ENCODE measurements at places on chromosomes 11 and 22.
A peak's percentile ranks its signal among the peaks of the same experiment; 100 is the strongest.

- no peak for DNase-seq
These were observed 37.7 kb downstream of the DSCAML1 start for GRCh38 chr11:117759305-117759704.

- DNase-seq: no peak
These were observed 20.5 kb upstream of the RBFOX2 start for GRCh38 chr22:36048911-36049677.

DNA sequence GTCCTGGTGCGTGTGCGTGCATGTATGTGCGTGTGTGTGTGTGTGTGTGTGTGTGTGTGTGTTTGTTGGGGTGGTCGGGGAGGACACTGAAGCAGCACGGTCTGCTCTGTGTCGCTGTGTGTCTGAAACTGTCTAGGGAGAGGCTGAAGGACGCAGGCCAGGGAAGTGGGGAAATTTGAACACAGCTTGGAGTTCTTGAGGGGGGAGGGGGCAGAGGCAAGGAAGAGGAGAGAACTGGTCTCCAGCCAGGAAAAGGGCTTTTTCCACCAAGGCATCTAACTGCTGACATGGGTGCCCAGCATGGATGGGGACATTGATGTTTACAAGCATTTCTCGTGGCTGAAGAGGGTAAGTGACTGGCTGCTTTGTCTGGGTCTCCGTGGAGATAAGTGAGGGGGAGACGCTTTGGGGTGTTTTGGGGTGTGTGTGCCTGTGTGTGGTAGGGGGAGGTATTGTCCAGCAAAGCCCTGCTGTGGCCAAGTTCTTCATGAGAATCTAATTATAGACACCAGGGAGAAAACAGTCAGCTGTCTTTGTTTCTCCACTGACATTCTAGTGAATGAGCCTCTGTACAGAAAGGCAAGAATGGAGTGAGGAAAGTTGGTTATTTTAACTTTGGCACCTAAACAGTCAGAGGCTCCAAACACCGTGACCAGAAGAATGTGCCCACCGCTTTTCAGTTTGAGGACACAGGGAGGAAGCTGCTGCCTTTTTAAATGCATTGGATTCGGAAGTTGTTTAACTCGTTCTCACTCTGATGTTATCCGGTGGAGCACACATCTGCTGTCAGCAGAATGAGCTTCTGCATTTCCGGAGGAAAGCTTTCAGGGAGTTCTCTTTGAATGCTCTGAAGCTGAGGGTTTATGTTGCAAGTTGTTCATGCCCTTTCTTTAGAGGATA is 63.7 kb downstream of the PPFIBP2 start:
- no peak for DNase-seq

- no peak for DNase-seq
These were observed 21.5 kb upstream of the LINC01488 start for GRCh38 chr11:69459848-69460539.

DNA sequence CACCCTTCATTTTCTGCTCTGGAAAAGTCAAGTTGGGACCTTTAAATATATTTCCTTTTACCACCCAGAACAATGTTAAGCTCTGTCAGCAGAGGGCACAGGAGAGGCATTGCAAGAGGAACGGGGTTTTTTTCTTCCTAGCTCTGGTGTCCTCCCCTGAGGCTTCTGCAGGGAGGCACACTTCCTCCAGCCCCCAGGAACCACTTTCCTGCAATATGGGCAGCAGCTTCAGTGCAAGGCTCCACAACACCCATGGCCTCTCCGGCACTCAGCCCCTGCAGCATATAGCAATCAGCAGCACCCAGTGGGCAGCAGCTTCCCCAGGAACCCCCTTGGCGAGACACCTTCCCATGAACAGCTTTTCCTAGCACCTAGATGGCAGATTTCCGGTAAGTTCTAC is 101.4 kb downstream of the SYT9 start:
- no peak for DNase-seq

DNA sequence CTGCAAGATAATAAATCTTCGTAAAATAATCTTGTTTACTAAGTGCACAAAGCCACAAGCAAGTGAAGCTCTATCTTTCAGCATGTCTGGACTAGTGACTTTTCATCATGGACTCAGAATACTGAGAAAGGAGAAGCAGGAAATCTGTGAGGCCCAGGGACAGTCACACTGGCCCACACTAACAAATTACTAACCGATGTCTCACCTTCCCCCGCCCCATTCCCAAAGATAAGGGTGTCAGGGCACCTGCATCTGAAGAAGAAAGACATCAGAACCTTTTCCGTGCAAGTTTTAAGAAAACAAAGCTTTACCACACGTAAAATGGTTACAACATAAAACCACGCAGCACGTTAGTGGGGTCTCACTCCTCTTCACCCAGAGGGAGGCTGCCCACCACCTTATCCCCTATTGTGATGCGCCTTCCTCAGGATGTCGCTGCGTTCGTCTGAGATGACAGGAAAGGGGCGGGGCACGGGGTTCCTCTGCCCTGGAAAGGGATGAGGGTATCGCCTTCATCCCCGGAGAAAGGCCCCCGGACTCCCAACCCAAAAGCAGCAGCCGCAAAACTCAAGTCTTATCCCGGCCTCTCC is 616 bp downstream of the BTBD10 start:
- DNase-seq: peak; percentile 8

DNA sequence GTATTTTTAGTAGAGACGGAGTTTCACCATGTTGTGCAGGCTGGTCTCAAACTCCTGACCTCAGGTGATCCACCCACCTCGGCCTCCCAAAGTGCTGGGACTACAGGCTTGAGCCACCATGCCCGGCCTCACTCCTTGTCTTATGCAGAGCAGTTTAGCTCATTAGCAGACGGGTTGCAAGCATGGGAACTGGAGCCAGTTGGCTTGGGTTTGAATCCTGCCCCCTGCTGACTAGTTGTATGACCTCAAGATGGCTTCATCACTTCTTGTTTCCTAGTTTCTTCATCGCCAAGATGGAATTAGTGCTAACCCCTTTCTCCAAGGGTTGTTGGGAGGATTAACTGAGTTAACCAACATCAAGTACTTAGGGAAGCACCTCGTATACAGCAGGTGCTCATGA is 23.4 kb upstream of the RASD2 start:
- DNase-seq: no peak

DNA sequence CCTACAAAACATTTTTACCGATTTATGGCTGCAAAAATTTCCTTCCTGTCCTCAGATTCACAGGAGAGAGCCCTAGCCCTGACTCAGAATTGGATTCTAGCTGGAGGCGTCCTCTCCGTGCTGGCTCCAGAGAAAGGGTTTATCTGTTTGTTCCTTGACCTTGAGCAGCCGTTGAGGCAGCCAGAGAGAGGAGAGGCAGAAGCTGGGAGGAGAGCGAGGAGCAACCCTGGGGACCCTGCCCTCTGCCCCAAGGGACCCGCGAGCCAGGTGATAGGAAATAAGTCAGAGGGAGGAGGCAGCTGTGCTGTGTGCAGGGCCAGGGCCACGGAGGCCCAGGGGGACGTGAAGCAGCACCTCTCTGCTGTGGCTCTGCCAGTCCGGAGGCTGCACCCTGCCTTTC is 75.6 kb downstream of the IGLL1 start:
- DNase-seq: no peak

DNA sequence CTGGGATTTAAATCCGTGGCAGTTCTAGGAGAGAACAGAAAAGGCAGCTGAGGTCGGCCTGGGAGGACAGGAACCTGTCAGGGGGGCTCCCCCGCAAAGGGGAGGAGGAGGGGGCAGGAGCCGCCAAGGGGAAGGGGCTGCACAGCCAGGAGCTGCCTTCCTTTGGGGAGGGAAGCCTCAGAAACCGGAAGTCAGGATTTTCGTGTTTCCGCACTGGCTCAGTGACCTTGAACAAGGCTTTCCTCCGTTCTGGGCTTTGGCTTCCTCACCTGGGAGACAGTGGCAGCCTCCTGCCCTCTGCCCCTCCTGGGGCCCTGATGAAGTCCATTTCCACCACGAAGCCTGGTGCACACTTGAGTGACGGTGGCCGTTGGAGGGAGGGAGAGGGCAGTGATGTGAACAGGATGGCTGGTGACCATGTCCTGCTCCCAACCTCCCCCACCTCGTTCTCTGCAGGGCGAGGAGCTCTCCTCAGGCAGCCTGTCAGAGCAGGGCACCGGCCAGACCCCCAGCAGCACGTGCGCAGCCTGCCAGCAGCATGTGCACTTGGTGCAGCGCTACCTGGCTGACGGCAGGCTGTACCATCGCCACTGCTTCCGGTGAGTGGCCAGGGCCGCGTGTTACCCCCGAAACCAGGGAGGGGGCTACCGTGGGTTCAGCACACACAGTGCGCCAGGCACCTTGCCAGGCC is 12.6 kb downstream of the MICALL1 start:
- DNase-seq: no peak

DNA sequence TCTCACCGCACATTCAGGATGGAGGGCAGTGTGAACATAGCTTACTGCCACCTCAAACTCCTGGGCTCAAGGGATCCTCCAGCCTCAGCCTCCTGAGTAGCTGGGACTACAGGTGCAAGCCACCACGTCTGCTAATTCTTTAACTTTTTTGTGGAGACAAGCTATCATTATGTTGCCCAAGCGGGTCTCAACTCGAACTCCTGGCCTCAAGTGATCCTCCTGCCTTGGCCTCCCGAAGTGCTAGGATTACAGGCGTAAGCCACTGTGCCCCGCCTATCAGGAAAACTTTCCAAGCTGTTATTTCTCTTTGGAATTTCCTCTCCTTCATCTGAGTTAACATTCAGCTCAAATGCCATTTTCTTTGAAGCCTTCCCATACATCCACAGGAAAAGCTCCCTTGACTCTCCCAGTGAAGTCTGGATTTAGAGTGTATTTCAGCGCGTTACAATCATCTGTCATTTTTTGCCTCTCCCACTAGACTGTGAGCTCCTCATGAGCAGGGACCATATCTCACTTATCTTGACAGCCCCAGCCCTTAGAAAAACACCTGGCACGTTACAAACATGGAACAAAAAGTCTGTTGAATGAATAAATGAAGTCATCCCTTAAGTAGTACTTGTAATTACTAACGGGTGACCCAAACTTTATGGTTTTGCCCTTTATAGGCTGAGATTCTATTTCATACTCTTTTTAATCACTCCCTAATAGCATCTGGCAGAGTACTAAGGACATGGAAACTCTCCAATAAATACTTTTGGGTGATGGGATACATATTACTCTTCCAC is 2.2 kb downstream of the MRTFA start:
- DNase-seq: no peak

DNA sequence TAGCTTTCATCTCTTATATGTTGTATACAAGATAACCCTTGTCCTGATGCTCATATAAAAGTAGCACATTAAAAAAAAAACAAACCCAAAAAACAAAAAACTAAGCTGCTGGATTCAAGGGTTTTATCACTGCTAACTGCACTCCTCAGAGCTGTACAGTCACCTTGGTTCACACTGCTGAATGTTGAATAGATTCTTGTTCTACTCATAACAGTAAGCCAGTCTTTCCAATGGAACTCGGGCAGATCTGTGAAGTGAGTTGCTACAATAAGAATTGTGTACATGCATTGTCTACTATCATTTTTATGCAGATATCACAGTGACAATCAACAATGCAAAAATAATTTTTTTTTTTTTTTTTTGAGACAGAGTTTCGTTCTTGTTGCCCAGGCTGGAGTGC is 4.7 kb downstream of the HARBI1 start:
- DNase-seq: no peak

DNA sequence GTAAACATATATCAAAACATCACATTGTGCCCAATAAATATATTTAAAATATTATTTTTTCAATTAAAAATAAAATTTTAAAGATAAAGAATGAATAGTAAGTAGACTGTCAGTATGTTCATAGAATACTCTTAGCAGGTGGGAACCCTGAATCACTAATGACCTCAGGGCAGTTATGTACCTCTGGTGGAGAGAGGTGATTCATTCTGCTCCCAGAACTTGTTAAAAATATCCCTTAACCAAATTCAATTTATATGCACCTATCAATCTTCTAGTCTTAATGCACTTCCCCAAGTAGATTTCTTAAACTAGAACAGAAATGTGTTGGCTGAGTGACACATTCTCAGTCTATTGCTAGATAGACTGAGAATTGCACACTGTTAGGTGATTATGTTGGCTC is 183.9 kb upstream of the SYN3 start:
- no peak for DNase-seq

DNA sequence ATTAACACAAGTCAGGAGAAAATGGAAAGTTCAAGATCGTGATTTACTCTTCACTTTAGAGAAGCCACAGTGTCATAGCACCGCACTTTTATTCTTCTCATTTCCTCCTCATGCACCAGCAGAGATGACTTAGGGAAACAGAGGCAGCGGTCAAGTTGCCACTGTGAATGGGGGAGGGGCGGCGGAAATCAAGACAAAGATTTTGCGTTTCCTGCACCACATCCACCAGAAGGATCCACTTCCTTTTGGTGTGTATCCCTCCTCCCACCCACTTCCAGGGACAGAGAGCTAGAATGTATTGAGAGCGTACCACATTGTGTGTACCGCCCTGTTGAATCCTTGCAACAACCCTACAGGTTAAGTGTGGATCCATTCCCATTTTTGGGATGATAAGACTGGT is 21.8 kb downstream of the TSPAN18 start:
- DNase-seq: no peak

DNA sequence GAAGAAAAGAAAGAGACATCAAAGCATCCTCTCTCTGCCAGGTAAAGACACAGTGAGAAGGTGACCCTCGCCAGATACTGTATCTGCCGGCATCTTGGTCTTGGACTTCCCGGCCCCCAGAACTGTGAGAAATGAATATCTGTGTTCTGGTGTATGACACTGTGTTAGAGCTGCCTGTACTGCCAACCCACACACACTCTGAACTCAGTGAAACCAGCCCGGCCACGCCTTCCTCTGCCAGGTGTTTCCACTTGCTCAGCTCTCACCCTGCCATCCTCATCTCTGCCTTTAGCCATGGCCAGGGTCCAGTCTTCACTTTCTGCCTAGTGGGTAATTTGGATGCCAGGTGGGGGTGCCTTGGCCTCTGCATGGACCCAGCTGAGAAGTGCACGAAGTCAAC is 24.0 kb downstream of the CBX7 start:
- no peak for DNase-seq

DNA sequence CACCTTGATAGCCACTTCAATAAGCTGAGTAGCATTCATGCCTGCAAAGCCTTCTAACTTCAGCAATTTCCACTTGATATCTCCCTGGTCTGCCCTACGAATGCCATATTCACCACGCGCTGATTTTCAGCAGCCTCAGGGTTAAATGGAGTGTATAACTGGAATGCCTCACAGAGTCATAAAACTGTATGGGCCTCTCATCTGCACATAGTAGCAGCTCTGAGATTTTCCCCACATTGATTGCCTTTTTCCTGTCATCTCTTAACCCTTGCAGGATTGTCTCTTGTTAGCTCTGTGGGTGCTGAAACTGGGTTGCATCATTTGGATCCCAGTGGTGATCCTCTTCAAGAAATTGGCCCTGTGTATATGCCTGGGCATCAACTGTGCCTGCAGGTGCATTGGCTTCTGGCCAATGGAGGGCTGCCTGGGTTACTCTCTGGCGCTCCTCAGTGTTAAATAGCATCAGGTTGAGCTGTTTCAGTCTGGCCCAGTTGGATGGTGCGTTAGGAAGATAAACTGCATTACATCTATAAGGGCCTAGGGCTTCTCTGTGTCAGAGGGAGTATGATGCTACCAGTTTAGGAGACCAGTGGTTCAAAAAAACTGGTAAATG is 17.4 kb upstream of the GLYATL1 start:
- no peak for DNase-seq

GRCh38 chr11:36840378-36840777 is 242.3 kb upstream of the RAG2 start:
- DNase-seq: no peak

- DNase-seq: no peak
These were observed 17.8 kb downstream of the PRR5L start for GRCh38 chr11:36313750-36314433.

- no peak for DNase-seq
These were observed 124.4 kb upstream of the PGR start for GRCh38 chr11:101254037-101254436.

GRCh38 chr11:110490886-110491285 is 61.1 kb downstream of the FDX1 start:
- no peak for DNase-seq

Measured in stimulated activated CD8-positive, alpha-beta memory T cell treated with anti-CD3 and anti-CD28 coated beads, Interleukin-15, amount 100 ng/mL, for 1 hour (primary cell).